A172 (cell line): ENCODE measurements at places on chromosomes 2 and 18. TPM values are rescaled to one million over a fixed set of nuclear protein-coding genes. Genes with fewer than 3 reads are reported as not detected.

- DNase-seq = no peak
Measured at GRCh38 chr2:207600231-207600630, 25.0 kb downstream of the METTL21A start.

GRCh38 chr2:69745035-69745434, 3.1 kb downstream of the ANXA4 start:
- no peak for DNase-seq

- no peak for DNase-seq
Measured at GRCh38 chr2:4357121-4357520, 653.7 kb downstream of the DCDC2C start.

Gene REG3A
- not detected in 2 replicates for total RNA-seq

GRCh38 chr2:56801770-56802169, 618.0 kb downstream of the CCDC85A start:
- peak; percentile 31 for DNase-seq

- DNase-seq = peak; percentile 99
Measured at GRCh38 chr2:229489016-229489415, 217.9 kb upstream of the PID1 start.

Gene CNDP1
- total RNA-seq = not detected in 2 replicates

Gene HOXD13
- 4.2 and 5.2 TPM in 2 replicates for total RNA-seq

- DNase-seq = no peak
Measured at GRCh38 chr2:63048367-63049171, 2.1 kb upstream of the OTX1 start.

Gene SAG
- total RNA-seq = not detected in 2 replicates

Gene ZBTB7C
- total RNA-seq = 1.4 and 3.4 TPM in 2 replicates

Gene EML6
- 0.67 and 5.1 TPM in 2 replicates for total RNA-seq

Gene TRIM43
- not detected in 2 replicates for total RNA-seq

Gene GPR39
- 3.6 and 4.7 TPM in 2 replicates for total RNA-seq

- peak; percentile 75 for DNase-seq
Measured at GRCh38 chr2:162477011-162477410, 133.1 kb downstream of the GCA start.

GRCh38 chr2:69701100-69701945, 40.6 kb upstream of the ANXA4 start:
- no peak for DNase-seq

DNA sequence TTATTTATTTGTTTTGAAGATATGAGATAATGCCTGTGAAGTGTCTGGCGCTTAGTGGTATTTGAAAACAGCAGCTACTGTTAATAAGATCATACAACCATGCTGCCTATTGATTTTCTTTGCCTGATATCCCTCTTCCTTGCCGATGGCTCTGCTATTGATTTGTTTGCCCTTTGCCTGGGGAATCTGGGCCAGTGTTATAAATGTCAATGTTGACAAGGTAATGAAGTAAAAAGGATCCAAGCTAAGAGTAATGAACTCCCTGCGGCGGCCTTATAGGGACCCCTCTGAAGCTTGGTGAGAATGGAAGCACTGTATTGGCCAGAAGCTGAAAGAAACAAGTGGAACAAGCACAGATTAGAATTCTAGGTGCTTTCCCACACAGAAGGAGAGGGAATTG, 854.6 kb downstream of the CNTNAP5 start:
- DNase-seq = no peak

- DNase-seq = no peak
Measured at GRCh38 chr2:96887493-96888012, 17.7 kb upstream of the SEMA4C start.

Gene ODC1
- 308 and 372 TPM in 2 replicates for total RNA-seq

- no peak for DNase-seq
Measured at GRCh38 chr2:61165946-61166345, 4.0 kb downstream of the C2orf74 start.

Gene TMEM247
- total RNA-seq = not detected in 2 replicates
